ENCODE measurements at places on chromosomes 4 and X.

DNA sequence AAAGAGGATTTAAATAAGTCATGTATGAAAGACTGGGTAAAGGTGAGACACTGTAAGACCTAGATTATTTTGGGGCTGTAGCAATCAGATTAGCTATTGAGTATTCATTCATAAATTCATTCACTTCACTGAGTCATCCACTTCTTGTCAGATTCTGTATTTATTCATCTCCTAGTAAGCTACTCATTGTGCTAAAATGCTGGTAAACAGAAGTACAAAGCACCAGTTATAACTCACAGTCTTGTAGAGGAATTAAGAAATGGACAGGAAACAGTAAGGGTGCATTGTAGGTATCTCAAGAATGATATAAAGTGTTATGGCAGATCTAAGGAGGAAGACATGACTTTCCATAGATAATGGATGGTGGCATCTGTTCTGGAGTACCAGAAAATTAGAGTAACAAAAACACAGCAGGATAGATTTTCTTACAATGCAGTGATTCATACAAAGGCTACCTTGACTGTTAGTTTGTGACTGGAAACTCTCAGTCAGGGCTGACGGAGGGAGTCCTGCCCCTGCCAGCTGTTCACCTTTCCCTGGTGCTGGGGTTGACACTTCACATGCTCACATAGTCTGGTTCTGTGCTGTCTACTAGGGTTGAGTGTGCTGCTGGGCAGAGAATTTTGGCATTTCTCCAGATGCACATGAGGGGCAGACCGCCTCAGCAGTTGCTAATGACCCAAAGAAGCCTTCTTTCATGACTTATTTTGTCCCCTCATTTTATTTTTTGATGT lies 26.5 kb upstream of the HAND2 start:
- DNase-seq, result no peak

DNA sequence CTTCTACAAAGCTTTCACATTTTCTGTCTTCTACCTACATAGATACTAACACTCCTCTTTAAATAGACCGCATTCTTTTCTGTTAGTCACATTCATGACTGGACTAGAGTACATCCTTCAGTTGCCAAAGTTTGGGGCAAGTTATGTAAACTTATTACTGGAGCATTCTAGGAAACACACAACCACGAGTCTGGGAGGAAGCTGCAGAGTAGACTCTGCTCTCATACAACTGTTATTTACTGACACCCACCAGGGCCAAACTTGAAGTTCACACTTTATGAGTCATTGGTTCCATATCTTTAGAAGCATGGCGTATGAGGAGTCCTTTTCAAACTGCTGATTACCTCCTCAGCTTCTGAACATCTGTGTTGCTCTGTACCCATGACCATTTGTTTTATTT lies 87.0 kb downstream of the RNF150 start:
- DNase-seq, result no peak

DNA sequence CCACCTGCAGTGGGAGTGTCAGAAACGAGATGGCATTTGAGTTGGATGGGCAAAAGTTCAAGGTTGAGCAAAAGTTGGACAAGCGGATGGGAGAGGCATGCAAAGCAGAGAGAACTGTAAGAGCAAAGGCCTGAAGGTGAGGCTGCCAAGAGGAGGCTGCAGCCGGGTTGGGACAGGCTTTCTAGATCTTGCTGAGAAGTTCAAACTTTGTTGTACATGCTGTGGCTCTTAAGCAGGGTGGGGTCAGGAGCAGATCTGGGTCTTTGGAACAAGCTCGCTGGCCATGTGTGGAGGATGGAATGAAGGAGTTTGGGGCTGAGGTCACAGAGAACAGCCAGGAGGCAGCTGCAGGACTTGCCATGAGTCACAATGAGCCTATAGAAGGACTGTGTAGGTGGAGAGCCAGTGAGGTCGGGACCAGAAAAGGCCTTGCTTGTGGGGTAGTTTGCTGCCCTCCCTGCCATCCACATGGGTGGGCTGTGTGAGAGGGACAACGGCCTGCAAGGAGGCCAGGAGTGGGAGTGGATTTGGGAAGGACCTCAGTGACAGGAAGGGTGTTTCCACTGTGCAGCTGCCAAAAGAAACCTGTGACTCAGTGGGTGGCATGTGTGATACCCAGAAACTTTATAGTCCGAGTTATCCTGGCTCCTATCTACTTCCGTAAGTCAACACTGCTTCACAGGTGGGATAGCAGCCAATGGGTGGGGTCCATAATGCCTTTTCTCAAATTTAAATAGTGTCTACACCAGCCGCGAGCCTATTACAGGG lies 210.4 kb downstream of the MID1IP1 start:
- DNase-seq, result no peak

- DNase-seq, result no peak
Measured at GRCh38 chr4:155789391-155789790, 30.6 kb downstream of the GUCY1B1 start.

- no peak for DNase-seq
Measured at GRCh38 chrX:20059467-20060128, 57.1 kb downstream of the MAP7D2 start.

GRCh38 chr4:30714408-30715031 lies 5.6 kb upstream of the PCDH7 start:
- no peak for DNase-seq

GRCh38 chr4:91997045-91997444 lies 306.7 kb upstream of the GRID2 start:
- no peak for DNase-seq

DNA sequence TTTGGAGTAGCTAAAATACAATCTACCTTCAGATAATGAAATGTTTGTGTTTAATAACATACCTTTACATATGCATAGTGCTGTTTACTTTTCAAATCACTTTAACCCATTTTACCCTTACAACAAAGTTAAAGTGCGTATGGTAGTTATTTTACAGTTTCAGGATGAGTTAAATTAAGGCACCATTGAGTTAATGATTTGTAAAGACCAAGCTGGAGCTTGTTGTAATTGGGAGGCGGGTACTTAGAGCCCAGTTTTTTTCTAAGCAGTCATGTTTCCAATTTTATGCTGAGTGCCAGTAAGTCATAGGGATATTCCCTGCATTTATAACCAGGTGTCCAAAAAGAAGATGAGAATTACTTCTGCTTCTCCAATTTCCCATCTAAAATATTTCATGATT lies 84.2 kb upstream of the NRK start:
- DNase-seq, result no peak

DNA sequence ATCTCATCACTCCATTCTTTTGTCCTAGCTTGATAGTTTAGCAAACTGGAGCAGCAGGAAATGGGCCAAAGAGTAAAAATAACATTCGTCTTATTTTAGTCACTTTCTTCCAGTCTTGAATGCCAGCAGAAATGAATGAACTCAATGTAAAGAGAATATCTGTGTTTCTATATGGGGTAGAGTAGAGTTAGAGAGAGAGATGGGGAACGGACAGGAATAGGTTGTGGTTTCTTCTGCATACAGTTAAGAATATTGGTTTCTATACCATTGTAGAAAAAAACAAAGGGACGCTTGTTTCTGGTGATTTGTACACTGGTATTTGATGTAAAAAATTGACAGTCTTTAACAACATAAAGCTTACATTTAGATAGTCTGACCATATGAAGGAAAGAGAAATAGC lies 8.9 kb downstream of the GPR174 start:
- DNase-seq, result no peak

- no peak for DNase-seq
Measured at GRCh38 chr4:112513971-112514646, 1.9 kb downstream of the NEUROG2 start.

DNA sequence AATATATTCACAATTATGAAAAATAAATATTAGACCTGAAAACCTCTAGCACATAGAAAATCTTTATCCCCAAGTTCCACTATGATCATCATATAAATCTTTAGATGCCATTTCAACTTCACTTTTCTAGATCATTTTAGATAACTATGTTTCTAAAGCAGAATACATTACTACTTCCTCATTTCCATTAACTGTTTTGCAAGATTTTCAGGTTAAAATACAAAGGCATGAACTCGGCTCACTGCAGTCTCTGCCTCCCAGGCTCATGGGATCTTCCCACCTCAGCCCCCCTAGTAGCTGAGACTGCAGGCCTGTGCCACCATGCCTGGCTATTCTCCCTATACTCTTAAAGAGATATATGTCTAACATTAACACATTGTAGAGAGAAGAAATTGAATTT lies 1365.9 kb upstream of the AGA start:
- DNase-seq, result no peak

DNA sequence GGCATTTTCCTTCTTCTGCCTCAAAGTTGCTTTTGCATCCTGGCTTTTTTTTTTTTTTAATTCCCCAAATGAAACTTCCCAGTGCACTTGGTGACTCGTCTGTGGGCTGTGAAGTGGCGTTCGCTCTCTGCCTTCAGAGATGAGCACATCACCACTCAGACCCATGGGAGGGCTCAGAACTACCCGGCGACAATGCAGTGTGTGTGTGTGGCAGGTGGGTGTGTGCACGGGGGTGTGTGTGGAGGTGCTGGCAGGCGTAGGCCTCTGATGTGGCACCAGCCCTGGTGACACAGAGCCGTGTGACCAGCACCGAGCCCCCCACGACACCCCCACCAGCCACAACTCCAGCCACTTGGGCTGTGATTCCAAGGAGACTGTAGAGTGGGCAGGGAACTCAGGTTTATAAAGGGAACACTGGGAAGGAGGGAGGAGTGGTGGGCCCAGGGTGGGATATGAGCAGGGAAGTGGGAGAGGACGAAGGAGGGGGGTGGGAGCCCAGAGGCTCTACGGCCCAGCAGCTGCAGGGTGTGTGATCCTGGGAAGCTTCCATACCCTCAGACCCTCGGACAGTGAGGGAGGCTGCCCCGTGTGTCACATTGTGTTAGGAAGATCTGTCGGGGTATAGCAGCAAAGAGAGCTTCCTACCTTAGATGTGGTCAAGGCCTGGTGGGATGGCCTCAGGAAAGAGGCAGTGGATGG lies 6.0 kb upstream of the WFS1 start:
- no peak for DNase-seq

DNA sequence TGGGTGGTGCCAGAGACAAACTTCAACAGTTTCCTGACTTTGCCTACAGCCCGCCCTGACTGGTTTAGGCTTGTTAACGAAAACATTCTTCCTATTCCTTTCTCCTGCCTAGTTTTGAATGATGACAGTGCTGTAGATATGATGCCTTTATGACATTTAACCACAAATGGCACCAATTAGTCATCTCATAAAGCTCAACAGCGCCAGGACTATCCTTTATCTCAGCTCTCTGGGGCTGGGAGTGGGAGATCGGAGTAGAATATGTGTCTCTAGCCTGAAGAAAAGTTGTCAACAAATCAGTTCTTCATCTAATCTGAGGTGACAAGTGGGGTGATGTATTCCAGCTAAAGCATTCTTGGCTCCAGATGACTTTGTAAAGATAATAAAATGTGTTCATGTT lies 64.6 kb upstream of the SH3RF1 start:
- DNase-seq, result no peak

GRCh38 chrX:112630187-112630586 lies 49.6 kb downstream of the LHFPL1 start:
- no peak for DNase-seq

GRCh38 chr4:119549639-119550038 lies 79.0 kb downstream of the PDE5A start:
- no peak for DNase-seq

GRCh38 chr4:8287343-8288280 lies 18.1 kb downstream of the HTRA3 start:
- DNase-seq, result no peak

- DNase-seq, result no peak
Measured at GRCh38 chrX:44482575-44482974, 60.1 kb downstream of the FUNDC1 start.

- no peak for DNase-seq
Measured at GRCh38 chrX:150543230-150544155, 24.9 kb upstream of the MTM1 start.
